ENCODE measurements at places on chromosomes 2 and 18.

DNA sequence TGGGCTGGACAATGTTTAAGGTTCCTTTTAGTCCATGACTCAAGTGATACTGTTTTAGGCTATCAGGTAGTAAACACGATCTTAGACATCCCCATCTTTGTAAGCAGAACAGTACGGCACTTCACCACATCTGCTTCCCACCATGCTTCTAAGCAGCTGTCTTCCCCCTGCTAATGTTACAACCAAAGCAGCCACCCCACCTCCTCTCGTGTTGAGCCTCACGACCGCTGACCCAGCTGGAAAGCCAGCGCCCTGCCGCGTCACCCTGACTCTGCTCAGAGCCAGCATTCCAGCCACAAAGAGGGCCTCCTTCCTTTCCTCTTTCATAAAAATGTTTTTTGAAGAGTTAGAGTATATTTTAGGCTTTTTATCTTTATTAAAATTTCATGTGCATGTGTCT lies 9.4 kb downstream of the MTERF4 start:
- DNase-seq: no peak

- DNase-seq: no peak
Measured at GRCh38 chr2:28952836-28953211, 28.3 kb upstream of the TOGARAM2 start.

GRCh38 chr2:127034051-127034450 lies 72.9 kb downstream of the BIN1 start:
- DNase-seq: no peak

DNA sequence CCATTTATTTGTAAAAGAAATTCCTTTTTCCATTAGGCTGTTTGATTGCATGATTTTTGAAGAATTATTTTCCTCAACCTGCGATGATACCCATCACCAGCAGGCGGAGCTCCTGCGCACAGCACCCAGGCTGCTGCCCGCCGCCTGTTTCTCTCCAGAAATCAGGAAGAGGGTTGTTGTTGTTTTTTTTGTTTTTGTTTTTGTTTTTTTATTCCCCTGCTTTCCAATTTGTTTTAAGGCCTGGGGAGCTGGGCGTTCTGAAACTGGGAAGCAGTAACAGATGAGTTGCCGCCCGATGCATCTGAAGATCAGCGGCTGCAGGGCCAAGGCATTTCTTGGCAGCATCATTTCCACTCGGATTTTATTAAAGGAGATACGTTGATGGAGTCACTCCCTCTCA lies 132.1 kb downstream of the MBP start:
- peak; percentile 45 for DNase-seq

- DNase-seq: no peak
Measured at GRCh38 chr2:105617631-105618350, 126.9 kb upstream of the NCK2 start.

DNA sequence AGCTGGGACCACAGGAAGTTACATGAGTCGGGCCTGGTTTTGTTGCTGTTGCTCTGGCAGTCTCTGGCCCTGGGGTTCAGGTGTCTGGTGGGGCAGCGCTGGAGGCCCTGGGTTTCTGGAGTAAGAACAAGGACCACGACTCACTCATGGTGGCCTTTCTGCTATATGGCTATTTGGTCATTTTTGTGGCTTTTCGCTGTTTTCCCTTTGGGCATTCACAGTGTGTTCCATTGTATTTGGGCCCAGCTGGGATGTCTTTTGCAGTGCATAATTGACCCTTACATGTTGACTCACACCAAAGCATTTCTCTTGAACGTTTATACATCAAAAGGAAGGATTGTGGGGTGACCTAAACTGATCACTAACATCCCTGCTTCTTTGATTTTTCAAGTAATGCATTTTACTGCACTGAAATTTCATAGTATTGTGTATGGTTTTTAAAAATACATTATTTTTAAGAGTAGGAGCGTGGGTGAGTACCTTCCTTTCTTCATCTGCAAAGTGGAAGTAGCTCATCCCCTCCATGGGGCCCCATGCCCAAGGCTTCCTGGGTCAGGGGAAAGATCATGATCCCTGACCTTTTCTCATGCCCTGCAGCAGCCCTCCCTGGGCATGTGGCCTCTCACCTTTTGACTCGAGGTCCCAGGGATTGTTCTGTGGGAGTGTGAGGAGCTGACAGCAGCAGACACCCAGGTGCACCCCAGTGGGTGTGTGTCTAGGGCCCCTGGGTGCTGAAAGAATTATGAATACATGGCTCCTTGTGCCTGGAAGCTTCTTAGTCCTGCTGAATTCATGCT lies 225.5 kb downstream of the AGAP1 start:
- no peak for DNase-seq

DNA sequence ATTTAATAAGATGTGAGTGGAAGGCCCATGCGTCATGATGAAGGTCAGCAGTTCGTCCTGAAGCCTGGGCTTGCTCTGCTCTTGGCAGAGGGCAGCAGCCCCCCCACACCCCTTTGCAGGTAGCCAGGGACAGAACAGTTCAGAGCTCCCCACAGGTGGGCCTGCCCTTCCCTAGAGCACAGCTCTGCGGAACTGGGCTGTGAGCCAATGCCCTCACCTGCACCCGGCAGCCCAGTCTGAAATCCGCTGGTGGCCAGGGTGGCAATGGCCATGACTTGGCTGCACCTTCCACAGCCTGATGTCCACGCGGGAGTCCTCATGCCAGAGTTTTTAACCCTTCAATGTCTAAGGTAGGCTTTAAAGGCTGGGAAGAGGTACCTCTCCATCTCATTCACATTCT lies 136.7 kb downstream of the ACKR3 start:
- DNase-seq: no peak

DNA sequence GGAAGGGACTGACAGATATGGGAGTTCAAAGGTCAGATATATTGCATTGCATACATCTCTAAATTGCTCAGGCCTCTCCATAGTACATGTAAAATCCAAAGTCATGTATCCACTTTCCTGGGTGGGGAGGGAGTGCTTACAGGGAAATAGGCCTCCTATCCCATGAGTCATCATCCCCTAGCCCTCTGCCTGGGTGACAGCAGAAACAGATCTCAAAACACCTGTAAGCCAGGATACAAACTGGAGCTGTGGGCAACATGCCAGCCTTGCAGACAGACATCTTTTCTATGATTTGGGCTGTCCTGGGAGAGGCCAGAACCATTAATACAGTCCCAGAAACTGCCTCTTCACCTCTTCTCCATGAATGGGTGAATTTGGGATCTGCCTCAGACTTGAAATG lies 4.8 kb downstream of the ALK start:
- no peak for DNase-seq

- DNase-seq: no peak
Measured at GRCh38 chr2:17164550-17164949, 353.7 kb downstream of the RAD51AP2 start.

GRCh38 chr2:213046431-213046830 lies 105.0 kb downstream of the IKZF2 start:
- DNase-seq: no peak

- no peak for DNase-seq
Measured at GRCh38 chr2:195898505-195899191, 170.0 kb downstream of the DNAH7 start.

GRCh38 chr2:164479460-164479859 lies 141.8 kb downstream of the GRB14 start:
- DNase-seq: no peak

DNA sequence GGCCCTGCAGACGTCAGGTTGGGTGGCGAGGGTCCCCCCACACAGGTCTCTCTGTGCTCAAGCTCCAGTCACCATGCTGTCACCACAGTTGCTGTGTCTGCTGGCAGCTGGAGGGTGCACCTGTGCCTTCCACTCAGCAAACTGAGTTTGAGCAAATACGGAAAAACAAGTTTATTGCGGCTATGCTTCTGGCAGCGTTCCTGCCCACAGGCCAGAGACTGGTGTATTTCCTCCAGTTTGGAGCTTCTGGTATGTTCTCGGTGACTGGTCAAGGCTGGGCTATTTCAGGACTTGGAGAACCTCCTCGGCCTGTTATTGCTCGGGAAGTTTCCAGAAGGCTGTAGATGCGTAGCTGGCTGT lies 132.6 kb downstream of the SEPTIN10 start:
- DNase-seq: no peak

DNA sequence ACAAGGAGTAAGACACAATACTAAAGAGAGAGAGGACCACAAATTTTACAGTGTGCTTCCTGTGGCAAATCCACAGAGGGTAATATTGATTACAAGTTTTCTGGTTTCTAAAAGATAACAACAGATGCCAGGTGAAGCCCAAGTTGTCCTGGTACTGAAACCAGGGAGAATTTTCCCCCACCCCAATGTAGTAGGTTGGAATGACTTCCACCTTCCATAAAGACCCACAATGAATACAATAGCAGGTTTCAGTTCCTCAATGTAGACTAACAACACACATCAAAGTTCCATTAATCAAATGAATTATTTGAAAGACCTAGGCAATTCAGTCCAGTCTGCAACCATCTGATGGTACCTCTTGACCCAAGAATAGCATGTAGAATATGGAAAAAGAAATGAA lies 44.0 kb upstream of the TMEM247 start:
- DNase-seq: no peak

DNA sequence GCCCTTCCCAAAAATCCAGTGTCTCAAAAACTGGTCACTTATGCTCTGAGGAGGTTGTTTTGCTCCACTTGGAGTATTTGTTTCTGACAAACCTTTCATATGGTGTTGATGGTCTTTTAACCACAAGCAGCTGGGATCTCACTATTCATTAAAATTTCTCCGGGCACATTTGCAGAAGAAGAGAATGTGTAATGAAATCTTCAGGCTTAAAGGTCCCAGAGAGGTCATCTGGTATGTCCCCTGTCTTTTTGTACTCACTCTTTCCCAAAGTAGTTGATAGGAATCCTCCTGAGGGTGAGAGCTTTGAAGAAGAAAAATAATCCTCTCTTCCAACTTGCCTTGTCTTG lies 430.8 kb downstream of the SETBP1 start:
- DNase-seq: no peak

DNA sequence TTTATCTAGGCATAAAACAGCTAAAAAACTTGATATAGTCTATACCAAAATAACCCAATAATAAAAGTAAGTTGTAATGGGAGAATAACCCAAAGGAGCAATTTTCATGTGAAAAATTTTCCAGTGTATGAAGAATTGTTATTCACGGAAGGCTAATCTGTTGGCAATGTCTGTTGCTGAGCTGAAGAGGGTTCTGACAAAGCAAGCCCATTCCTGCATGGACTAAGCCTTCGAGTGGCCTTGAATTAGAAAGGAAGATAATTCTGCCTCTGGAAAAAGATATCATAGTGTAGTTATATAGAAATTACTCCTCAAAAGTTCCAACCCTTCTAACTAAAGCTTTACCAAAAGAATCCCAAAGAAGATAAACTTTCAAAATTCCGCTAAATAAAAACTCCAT lies 101.5 kb downstream of the MAP2 start:
- DNase-seq: no peak

GRCh38 chr2:61470122-61470951 lies 550 bp downstream of the USP34 start:
- peak; percentile 76 for DNase-seq

DNA sequence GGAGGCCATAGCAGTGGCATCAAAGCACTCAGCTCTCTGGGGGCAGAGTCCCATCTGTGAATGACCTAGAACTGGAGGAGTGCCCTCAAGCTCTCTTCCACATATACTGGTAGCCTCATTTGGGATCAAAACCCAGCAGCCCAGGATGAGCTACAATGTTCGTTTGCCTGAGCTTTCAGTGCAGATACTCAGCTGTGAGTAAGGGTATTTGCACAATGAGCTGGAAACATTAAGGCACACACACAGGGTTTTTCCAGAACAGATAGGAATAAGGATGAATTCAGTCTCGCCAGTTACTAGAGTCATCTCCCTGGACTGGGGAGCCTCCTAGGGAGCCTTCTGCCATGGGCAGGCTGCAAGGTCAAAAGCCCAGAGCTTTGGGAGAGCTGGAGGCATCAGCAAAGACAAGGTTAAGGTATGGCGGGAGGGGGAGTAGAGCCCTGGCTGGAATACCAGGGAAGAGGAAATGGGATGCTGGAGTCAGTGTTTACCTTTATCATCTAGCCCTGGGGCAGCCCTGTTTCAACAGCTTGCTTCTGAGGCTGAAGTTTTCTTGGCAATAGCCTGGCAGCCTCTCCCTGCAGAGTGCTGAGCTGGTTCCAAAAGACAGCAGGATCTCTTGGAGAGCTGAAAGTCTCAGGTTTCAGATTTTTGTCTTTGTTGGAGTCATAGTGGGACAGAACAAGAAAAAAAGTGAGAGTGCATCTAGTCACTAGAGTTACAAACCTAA lies 187.7 kb downstream of the LOXHD1 start:
- DNase-seq: no peak

Data from effector CD4-positive, alpha-beta T cell (primary cell).